ENCODE measurements at places on chromosomes 5 and 9.

GRCh38 chr5:166379517-166379916, 1911.9 kb upstream of the WWC1 start:
- no peak for DNase-seq

- no peak for DNase-seq
Measured at GRCh38 chr5:113488645-113489184, 462 bp upstream of the MCC start.

DNA sequence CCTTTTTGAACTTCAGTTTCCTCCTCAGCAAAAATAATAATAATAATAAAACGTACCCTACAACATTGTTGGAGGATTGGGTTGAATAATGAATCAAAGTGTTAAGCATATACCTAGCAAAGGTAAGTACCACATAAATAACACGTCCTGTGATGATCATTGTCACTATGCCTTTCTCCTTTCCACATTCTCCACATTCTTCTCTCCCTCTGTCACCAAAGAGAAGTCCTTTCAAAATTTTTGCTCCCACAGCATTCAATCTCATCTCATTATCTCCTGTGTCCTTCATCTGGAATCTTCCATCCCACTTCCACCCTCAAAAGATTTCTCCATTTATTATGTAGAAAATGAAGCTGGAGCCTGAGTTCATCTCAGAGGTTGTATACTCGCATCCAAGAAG, 7.2 kb upstream of the ALDOB start:
- no peak for DNase-seq

DNA sequence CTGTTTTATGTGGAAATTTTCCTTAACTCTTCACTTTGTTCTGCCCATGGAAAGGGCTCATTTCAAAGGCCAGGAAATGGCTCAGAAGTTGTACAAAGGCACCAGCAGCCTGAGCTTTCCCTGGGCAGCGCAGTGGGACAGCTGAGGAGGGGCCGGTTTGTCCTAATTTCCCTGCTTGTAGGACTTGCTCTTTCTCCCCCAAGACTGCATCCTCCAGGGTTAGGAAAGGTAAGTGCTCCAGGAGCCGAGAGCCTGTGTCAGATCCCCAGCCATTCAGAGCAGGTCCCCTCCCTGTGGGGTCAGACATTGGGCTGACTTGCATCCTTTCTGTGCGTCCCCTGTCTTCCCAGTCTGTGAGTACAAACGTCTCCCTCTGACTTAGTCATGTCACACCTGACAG, 43.5 kb downstream of the AGXT2 start:
- DNase-seq: no peak

- no peak for DNase-seq
Measured at GRCh38 chr9:133682818-133683585, 46.8 kb downstream of the DBH start.

GRCh38 chr9:111985315-111985714, 88.7 kb downstream of the UGCG start:
- no peak for DNase-seq

- DNase-seq: no peak
Measured at GRCh38 chr9:103789686-103790085, 304.4 kb upstream of the SMC2 start.

- no peak for DNase-seq
Measured at GRCh38 chr5:41968153-41968723, 43.2 kb downstream of the FBXO4 start.

DNA sequence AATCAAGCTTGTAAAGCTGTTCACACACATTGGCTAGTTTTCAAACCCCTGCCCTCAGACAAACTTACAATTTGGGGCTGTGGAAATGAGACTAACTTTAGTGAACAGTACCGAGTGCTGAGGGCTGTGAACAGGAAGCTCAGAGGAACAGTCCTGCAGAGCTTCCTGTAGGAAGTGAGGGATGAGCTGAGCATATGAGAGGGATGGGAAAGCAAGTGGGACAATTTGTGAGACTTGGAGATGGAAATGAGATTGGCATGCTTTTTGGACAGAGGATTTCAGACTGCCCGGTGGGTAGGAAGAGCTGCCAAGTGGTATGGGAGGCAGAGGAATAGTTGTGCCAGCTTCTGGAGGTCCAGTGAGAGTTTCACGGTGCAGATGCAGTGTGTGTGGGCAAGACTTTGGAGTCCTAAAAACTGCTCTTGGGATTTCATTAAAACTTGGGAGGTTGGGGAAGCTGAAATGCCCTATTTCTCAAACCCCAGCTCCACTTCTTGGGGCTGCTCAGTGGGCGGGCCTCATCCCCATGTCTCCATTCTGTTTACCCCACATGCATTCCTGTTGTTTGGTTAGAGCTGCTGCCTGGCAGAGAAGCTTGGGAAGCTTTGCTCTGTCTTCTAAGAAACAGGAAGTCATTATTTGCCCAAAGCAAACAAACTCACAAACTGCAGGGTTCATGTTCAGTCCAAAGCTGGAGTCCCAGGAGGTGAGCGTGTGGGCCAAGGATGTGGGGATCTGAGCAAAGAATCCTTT, 267.5 kb downstream of the ZSWIM6 start:
- no peak for DNase-seq

Measured in T-helper 2 cell treated with Interferon-gamma antibody and Interleukin-4, amounts not matched to agents 5 μg/mL and 100 μg/mL, for 36 hours (primary cell).